ENCODE measurements at places on chromosomes 1 and 21.

GRCh38 chr1:69284508-69284907 lies 283.2 kb upstream of the LRRC7 start:
- DNase-seq = no peak

- DNase-seq = no peak
Measured at GRCh38 chr1:184060316-184060715, 8.8 kb downstream of the TSEN15 start.

- no peak for DNase-seq
Measured at GRCh38 chr1:113405573-113405972, 15.3 kb downstream of the MAGI3 start.

GRCh38 chr1:22828484-22829308 lies 118.1 kb downstream of the EPHB2 start:
- DNase-seq = no peak

DNA sequence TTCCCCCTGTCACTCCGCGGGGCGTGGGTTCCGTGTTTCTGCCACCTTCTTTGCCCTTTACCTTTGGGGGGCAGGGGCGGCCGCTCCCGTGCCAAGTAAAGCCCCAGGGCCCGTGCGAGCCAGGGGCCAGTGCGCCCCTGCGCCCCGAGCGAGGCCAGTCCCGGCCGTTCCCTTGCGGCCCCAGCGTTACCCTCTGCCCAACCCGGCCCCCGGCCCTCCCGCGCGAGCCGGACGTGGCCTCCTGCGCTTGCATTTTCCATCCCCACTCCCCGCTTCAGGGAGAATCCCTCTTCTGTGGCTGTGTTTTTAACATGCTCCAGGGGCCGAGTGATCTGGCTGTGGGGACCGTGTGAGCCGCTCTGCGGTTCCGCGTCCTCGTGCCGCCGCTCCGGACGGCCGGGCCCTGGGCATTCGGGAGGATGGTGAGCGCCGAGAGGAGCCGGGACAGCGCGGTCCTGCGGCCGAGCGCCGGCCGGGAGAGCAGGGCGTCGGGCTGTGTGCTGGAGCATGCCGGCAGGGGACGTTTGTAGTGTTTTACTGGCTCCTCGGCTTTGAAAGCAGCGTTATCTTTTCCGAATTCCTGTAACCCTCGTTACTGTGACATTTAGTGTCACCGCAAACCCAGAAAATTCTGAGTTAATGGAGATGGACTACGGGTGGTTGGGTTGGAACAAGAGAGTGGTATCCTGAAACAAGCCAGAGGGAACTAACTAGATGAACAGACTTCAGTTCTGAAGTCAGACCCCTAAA lies 1.0 kb downstream of the GALNT2 start:
- no peak for DNase-seq

DNA sequence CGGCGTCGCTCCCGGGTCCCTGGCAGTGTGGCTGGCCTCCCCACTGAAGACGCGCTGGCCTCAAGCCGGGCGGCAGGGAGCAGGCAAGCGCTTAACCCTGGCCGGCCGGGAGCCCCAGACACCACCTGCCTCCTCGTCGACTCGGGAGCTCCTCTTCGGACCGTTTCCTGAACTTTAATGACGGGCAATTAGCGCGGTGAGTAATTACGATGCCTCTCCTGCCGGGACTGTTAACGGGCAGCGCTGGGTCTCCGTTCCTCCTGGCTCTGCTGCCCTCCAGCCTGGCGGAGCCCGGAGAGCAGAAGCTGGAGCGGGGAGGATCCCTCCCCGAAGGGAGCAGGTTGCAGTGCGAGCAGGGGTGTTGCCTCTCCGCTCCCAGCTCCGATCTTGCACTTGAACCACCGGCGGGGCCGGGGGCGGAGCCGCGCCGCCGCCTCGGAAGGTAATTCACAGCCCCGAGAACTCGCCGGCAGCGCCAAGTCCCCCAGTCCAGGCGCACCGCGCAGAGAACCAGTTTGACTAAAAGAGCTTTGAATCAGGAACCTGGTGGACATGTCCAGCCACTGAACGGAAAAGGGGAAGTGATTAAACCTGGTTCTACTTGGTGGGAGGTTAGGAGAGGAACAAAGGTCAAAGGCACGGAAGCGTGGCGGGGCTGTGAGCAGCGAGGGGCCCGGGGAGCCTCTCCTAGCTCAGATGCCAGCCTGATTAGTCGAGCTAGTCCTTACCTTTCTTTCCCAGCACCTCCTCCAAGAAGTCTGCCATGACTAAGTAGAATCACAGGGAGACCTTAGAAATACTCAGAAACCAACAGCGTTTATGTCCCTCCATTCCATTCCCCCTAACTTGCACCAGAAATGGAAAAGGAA lies 18.3 kb upstream of the PLEKHA6 start:
- no peak for DNase-seq

DNA sequence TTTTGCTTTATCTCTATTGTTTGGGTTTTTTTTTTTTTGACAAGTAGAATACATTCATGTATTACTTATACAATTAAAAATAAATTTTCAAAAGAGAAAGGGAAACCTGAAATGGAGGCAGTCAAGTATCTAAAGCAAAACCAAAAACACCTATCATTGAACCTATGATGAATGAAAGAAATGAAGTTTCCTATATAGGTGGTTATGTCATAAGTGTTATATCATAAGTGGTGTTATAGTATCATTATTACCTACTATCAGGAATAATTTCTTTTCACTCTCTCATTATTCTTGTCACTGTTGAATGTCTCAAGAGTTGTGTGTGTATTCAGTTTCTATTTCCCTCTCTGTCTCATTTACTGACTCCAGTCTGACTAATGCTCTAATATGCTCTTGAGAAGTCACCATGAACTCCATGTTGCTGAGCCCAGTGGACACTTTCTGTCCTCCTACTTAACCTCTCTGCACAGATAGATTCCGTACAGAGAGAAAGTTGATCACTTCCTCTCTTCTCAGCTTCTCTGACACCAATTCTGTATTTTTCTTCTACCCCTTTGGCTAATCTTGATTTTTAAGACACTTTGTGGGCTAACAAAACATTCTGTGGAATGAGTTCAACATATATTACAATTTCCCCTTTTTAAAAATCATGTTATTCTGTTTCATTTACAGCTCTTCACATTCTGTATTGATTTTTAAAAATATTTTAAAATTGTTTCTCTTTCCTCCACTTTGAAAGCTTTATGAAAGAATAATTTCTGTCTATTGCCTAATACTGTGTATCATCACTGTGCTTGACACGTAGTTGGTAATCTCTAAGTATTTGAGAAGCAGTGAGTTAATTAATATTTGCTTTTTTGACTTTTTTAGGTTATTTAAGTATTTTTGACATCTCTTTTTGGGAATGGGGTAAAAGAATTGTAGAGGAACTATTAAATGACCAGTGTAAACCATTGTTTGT lies 50.1 kb downstream of the RASAL2 start:
- DNase-seq = no peak

DNA sequence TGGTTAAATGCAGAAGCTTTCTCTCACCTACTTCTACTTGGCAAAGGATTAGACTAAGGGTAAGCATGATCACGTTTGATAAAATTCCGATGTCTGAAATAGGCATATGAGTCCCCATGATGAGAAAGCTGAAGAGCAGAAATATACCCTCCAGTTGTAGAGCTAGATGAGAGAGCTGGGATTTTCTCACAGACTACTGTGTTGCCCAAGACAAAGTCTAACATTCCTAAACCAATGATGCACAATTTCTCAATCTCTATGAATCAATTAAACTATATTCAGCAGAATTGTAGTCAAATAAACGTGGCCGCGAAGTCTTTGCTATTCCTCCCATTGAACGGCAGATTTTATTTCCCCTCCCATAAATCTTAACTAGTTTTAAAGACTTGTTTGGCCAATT lies 699.2 kb downstream of the KCNT2 start:
- no peak for DNase-seq

- no peak for DNase-seq
Measured at GRCh38 chr1:214010197-214010573, 22.4 kb downstream of the PROX1 start.

GRCh38 chr1:243246916-243247315 lies 8.2 kb downstream of the CEP170 start:
- no peak for DNase-seq
